ENCODE measurements at places on chromosomes 6 and 20.

- H3K4me3 ChIP-seq: no peak overlapping the region
- peaks cover 13% of the 10 kb centered on the region for H3K36me3 ChIP-seq
- no peaks in the 10 kb centered on the region for H3K27me3 ChIP-seq
Observed at GRCh38 chr6:145830612-145831011, 16.0 kb upstream of the FBXO30 start.

GRCh38 chr6:155185544-155185943 is 78.3 kb upstream of the CLDN20 start:
- no peak for ATAC-seq
- H3K27me3 ChIP-seq: no peaks in the 10 kb centered on the region
- no peaks in the 10 kb centered on the region for H3K36me3 ChIP-seq
- H3K4me1 ChIP-seq: peaks cover 51% of the 10 kb centered on the region
- H3K27ac ChIP-seq: peak overlapping the region; percentile 7

DNA sequence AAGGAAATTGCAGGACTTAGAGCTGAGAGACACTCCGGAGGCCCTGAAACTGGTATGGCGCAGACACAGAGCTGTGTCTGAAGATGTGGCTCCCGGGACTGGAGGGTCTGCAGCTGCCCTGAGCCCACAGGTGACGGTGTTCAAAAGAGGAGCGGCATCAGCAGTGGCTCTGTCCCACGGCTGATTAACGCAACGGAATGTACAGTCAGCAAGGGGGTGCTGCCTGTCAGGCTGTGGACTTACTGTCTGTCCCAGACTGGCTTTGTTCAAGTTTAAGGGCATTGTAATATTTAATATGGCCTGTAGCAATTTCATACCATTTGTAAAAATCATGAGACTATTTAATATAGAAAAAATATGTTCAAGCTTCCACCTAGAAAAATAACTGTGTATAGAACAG is 228.0 kb upstream of the TAB2 start:
- no peaks in the 10 kb centered on the region for H3K27me3 ChIP-seq
- no peak overlapping the region for H3K27ac ChIP-seq
- H3K36me3 ChIP-seq: no peaks in the 10 kb centered on the region
- peaks cover 6% of the 10 kb centered on the region for H3K4me1 ChIP-seq
- no peak overlapping the region for H3K4me3 ChIP-seq

DNA sequence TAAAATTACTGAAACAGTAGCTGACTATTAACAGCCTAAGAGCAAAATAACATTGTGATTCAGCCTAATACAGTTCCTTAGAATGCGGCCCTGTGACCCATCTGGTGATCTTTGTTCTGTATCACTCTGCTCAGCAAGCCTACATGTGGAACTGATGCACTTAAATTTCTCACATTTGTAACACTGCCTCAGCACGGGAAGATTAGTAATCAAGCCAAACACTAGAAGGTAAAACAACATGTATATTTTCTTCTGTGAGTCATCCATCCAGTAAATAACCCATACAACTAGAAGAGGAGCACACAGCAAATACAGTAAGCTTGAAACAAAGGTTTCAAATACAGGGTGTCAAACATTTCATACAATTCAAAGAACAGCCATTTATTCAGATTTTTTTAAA is 189.7 kb upstream of the NOX3 start:
- H3K36me3 ChIP-seq: no peaks in the 10 kb centered on the region
- no peak for ATAC-seq
- no peak overlapping the region for H3K4me3 ChIP-seq
- H3K4me1 ChIP-seq: peaks cover 9% of the 10 kb centered on the region

DNA sequence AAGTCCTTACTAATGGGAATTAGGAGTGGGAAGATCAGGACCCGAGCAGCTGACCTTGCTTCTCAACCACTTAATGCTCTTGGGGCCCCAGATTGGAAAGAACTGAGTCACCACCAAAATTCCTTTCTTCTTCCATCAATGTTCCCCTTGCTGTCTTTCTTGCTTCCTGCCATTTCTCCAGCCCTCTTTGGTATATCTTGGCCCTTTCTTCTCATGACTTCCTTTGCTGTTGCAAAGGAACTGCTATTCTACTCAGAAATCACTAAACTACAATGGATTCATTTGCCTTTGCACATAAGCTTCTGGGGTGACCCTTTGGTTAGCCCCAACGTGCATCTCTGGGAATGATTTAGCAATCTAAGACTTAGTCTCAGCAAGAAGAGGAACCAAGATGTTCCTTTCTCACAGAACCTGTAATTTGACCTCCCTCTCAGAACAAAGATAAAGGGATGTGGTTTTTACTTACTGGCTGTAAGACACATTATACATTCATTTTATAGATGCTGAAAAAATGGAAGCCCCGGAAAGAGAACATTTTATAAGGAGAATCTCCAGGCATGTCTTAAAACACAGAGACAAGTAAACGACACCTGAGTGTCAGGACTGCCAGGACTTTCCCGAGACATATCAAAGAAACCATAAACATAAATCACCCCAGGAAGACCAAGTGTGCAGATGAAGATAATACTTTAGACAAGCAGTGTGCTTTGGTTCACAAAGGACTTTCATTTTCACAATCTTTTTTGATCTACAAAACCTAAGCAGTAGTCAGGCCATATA is 99.0 kb upstream of the TNFAIP3 start:
- no peaks in the 10 kb centered on the region for H3K36me3 ChIP-seq
- peak; percentile 82 for ATAC-seq
- H3K27me3 ChIP-seq: no peaks in the 10 kb centered on the region
- peaks cover 16% of the 10 kb centered on the region for H3K4me1 ChIP-seq

GRCh38 chr20:843912-844311 is 10.4 kb downstream of the FAM110A start:
- no peaks in the 10 kb centered on the region for H3K27me3 ChIP-seq
- ATAC-seq: no peak
- H3K4me3 ChIP-seq: no peak overlapping the region
- peak overlapping the region; percentile 52 for H3K27ac ChIP-seq
- peaks cover 10% of the 10 kb centered on the region for H3K36me3 ChIP-seq

- H3K27ac ChIP-seq: no peak overlapping the region
- H3K4me1 ChIP-seq: no peaks in the 10 kb centered on the region
- no peaks in the 10 kb centered on the region for H3K36me3 ChIP-seq
- no peak overlapping the region for H3K4me3 ChIP-seq
Observed at GRCh38 chr20:13046409-13046808, 37.6 kb downstream of the SPTLC3 start.

GRCh38 chr6:144277174-144277573 is 8.0 kb upstream of the UTRN start:
- no peak overlapping the region for H3K27ac ChIP-seq
- no peaks in the 10 kb centered on the region for H3K36me3 ChIP-seq
- H3K27me3 ChIP-seq: peaks cover 1% of the 10 kb centered on the region
- H3K4me1 ChIP-seq: no peaks in the 10 kb centered on the region

GRCh38 chr6:168355716-168356522 is 36.3 kb upstream of the DACT2 start:
- no peak for ATAC-seq
- no peaks in the 10 kb centered on the region for H3K36me3 ChIP-seq

DNA sequence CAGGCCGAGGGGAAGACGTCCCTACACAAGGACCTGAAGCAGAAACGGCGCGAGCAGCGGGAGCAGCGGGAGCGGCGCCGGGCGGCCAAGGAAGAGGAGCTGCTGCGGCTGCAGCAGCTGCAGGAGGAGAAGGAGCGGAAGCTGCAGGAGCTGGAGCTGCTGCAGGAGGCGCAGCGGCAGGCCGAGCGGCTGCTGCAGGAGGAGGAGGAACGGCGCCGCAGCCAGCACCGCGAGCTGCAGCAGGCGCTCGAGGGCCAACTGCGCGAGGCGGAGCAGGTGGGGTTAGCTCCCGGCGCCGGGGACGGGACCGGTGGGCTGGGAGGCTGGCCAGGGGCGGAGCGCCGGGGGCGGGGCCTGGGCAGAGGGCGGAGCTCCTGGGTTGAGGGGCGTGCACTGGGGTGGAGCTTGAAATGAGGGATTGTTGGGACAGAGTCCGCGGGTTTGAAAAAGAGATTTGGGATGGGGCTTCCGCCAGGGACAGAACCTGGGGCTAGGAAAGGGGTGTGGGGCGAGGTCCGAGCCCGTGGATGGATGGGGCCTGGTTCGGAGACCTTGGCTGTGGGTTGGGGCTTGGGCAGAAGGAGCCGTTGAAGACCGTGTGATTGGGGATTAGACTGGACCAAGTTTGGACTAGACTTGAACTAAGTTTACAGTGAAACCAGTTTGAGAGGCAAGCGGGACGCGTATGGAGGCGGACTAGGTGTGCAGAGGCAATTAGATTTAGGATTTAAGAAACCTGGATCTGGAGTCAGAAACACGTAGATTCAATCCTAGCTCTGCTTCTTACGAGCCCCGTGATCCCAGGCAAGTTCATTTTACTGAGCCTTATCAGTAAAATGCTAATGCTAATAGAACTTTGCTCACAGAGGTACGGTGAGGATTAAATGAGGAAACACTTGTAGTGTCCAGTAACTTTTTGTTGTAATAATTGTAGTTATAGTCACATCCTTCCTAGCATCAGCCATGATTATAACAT is 20.9 kb downstream of the DEF6 start:
- ATAC-seq: no peak
- H3K27ac ChIP-seq: peak overlapping the region; percentile 41
- peaks cover 19% of the 10 kb centered on the region for H3K4me1 ChIP-seq
- H3K36me3 ChIP-seq: peaks cover 79% of the 10 kb centered on the region
- H3K27me3 ChIP-seq: no peaks in the 10 kb centered on the region

DNA sequence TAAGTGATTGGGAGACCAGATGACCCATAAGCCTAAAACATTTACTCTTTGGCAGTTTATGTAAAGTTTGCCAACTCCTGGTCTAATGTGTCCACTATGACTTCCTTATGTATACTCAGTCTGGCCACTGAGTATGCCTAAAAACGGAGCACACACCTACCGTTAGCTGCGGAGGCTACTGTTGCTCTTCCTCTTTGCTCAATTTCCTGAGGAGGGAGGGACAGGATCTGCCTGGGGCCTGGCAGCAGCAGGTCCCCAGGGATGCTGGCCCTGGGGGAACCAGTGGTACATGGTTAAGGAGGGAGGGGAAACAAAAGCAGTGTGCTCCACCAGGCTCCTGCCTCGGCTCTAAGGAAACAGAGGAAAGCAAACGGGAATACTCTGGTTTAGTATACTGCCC is 113.5 kb downstream of the CDYL start:
- no peak for ATAC-seq
- H3K4me3 ChIP-seq: no peak overlapping the region
- H3K36me3 ChIP-seq: peaks cover 37% of the 10 kb centered on the region

DNA sequence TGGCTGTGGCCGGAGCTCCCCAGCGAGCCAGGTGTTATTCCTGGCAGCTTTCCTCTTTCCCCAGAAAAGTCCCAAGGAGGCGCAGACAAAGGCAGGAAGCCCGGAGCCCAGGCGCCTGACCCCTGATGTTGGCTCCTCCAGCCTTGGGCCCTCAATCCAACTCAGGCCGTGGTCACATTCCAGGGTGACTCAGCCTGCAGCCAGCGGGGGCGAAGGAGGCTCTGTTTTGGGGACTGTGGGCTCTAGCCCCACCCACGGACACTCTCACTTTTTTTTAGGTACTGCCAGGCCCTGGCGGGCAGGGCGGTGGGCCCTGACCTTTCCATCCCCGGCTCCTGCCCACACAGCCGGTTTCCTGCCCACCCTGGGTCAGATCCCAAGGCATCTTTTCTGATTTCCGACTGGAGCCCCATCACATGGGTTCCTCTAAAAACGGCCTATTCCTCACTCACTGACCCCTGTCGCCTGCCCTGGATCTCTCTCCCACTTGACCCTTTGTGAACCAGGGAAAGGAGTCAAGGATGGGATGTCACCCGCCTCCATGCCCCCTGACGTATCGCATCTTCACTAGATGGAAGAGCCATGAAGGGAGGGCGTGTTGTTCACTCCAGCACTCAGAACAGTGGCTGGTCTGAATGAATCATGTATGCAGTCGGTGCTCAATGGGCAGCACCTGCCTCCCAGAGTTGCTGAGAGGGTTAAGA is 5.5 kb downstream of the PTGIS start:
- H3K27ac ChIP-seq: no peak overlapping the region
- no peaks in the 10 kb centered on the region for H3K4me1 ChIP-seq
- no peak for ATAC-seq
- H3K4me3 ChIP-seq: no peak overlapping the region
- H3K27me3 ChIP-seq: peaks cover 68% of the 10 kb centered on the region

DNA sequence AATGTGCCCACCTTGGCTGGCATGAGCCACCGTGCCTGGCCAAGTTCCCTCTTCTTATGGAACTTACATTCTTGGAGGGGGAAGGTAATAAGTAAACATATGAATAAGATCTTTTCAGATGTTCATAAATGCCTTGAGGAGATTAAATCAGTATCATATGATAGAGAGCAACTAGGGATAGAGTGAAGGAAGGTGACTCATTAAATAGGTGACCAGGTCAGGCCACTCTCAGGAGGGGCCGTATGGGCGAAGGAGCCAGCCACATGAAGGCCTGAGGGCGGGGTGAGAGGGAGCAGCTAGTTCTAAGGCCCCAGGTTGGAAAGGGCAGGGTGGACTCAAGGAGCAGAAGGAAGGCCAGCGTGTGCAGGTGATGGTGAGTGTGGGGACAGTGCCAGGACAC is 91.1 kb downstream of the UST start:
- H3K4me1 ChIP-seq: peaks cover 49% of the 10 kb centered on the region
- ATAC-seq: no peak
- H3K27me3 ChIP-seq: no peaks in the 10 kb centered on the region
- no peaks in the 10 kb centered on the region for H3K36me3 ChIP-seq

GRCh38 chr6:112085286-112086065 is 1.8 kb downstream of the TUBE1 start:
- no peaks in the 10 kb centered on the region for H3K4me1 ChIP-seq
- peaks cover 21% of the 10 kb centered on the region for H3K36me3 ChIP-seq
- H3K27ac ChIP-seq: no peak overlapping the region
- H3K4me3 ChIP-seq: no peak overlapping the region

Measured in stimulated activated memory B cell treated with anti-CD40 and anti-IgM and Interleukin-4, amounts not matched to agents 10 μg/mL and 1 μg/mL and 100 μg/mL, for 72 hours (primary cell).